ENCODE measurements at places on chromosomes 7 and 10.

- peak; percentile 98 for DNase-seq
Observed at GRCh38 chr10:71773221-71773971, at the start of gene VSIR. VSIR (minus strand) TSS chr10:71773520; CDS start chr10:71773439, 81 bp downstream.

DNA sequence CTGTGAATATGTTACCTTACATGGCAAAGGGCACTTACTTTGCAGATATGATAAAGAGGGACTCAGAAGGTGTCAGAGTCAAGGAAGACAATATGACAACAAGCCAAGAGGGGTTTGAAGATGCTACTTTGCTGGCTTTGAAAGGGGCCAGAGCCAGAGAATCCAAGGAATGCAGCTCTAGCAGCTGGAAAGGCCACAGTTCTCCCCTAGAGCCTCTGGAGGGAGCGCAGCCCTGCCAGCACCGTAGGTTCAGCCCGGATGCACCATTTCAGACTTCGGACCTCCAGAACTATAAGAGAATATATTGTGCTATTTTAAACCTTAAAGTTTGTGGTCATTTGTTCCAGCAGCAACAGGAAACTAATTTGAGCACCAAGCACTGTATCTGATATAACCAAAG, 32.9 kb upstream of the WDR11 start:
- no peak for DNase-seq

DNA sequence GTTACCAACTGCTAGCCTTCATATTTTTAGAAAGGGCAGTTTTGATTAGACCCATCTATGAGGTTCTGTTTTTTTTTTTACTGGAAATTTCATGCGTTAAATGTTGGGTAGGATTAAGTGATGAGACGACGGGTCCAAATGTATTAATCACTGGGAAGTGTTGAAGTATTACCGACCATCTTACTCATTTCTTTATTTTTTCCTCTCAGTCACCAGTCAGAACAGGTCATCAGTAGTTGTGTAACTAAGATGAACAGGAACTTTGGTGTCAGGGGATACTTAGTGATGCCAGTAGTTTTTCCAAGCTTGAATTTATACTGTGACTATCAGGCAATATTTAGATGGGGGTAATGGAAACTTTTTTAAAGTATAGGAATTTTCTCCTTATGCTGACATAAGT, 14.2 kb downstream of the TFAM start:
- DNase-seq: no peak

DNA sequence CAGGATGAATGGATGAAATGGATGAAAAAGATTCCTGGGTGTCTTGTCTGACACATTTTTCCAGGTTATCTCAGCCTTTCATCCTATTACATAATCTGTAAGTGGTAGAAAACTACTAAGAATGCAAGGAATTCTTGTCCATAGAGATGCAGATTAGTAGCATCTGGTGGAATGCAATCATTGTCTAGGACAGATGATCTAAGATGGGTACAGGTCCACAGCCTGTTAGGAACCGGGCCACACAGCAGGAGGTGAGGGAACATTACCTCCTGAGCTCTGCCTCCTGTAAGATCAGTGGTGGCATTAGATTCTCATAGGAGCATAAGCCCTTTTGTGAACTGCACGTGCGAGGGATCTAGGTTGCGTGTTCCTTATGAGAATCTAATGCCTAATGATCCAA, 225.0 kb downstream of the CALN1 start:
- DNase-seq: no peak

GRCh38 chr7:8210845-8211724, 50.9 kb downstream of the ICA1 start:
- DNase-seq: no peak

GRCh38 chr7:128067983-128068382, 36.7 kb upstream of the LRRC4 start:
- no peak for DNase-seq

- DNase-seq: no peak
Observed at GRCh38 chr10:75836064-75836463, 404.6 kb downstream of the LRMDA start.

DNA sequence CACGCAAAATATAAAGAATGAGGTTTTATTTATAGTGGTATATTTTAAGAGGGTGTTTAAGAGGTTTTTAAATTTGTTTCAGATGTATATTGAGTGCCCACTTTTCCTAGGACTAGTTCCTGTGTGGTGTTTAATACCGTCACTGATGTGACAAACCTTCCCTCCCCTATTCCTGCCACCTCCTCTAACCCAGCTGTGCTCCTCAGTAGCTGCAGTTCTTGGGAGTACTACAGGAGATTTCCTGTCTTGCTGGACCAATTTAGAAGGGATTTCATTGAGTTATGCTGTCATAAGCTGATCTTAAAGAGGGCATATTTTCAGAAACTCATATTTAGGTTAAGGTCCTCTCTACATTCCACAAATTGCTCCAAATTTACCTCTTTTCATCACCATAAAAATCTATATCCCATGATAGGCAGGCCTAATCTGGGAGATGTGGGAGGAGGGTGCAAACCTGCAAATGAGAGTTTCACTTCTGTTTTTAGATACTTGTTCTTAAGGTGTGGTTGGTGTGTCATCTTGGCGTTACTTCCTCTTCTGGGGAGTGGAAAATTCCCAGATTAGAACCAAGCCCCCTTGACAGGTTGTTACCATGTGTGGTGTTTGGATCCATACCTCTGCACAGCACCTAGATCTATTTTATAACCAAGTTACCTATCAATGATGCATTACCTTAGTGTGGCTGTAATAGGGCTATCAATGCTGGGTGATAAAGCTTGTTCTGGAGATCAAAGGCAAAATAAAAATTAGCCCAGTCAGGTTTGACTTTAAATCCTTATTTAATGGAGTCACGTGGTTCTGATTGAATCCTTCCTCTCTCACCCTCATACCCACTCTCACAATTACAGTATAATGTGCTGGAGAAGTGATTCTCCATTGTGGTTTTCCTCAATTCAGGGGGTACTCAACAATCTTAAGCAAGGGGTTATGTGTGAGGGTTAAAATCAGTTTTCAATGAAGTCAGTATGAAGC, 141.1 kb downstream of the CDK14 start:
- no peak for DNase-seq

DNA sequence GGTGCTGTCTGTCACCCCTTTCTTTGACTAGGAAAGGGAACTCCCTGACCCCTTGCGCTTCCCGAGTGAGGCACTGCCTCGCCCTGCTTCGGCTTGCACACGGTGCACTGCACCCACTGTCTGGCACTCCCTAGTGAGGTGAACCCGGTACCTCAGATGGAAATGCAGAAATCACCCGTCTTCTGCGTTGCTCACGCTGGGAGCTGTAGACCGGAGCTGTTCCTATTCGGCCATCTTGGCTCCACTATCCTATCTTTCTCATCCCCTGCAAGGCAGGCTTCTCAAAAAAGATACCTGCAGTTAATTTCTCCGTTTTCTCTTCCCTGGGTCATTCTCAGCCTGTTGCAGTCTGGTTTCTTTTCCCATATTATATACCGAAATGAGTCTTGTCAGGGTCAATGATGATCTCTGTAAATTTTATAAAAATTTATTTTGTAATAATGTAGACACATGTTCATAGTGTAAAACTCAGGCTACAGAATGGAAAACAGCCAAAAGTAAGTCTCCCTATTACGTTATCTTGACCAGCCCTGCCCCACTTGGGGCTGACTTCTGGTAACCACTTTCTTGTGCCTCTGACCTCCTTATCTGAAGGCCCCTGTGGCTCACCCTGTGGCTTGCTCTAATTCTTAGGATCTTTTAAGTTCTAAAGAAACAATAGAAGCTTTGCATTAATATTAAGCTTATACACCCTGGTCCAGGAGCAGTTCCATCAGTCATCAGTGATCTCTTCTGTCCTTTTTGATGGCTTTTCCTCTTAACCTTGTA, 20.7 kb downstream of the BLVRA start:
- DNase-seq: no peak

DNA sequence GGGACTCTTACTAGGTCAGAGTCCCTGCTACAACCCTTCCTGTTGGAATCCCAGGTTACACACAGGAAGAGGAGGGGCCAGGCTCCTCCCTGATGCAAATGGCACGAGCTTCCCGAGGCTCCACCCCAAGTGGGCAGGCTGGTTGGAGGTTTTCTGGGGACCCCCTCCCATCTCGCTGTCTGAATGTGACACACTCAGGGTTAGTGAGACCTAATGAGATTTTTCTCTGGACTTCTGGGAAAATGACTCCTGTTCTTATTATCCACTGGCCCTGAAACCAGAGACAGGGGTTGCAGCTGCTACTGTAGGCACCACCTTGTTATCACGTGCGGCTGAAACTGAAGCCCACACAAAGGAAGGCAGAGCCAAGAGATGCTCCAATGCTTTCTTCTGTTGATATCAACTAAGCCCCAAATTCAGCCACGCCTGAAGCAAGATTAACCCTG, 103.3 kb downstream of the FAM107B start:
- DNase-seq: no peak

DNA sequence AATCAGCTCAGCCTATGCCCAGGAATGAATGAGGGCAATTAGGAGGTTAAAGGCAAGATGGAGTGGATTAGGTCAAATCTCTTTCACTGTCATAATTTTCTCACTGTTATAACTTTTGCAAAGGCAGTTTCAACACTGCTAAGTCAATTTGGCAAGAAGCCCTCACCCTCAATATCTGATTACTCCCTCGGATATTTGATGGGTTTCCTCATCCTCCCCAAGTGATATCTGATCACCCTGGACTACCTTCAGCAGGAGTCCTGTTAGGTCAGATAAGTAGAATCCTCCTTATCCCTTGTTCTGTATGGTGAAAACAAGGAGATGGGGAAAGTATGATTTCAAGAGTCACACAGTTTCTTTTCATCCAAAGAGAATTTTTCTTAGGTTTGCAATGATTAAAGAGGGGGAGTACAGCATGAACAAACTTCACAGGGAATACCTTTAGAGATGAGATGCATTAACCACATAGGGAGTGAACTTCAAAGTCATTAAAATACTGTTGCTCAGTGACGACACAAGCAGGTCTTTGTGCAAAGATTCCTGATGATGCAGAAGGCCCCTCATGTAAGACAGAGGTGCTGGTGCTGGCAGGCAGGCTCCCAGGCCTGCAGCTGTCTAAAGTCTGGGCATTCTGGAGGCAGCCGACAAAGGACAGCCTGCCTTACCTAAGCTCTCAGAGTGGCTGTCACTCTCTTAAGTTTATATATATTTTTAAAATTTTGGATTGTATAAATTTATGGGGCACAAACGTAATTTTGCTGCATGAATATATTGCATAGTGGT, 75.4 kb upstream of the POM121L12 start:
- DNase-seq: no peak

DNA sequence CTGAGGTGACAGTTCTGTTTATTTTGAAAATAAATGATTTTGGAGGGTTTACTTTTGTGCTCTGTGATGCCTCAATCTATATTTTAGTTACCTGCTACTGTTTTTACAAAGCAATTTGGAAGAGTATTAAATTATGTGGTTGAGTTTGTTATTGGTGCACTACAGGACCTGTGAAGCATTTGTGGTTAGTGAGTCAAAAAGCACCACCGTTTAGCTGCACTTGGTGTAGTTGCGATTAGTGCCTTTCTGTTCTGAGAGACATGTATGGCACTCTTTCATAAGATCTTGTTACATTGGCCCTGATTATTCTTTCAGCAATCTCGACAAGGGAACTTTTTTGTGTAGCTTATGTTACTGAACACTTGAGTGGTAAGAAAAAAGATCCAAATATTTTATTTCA, 132.2 kb downstream of the BBS9 start:
- DNase-seq: no peak

GRCh38 chr7:130154131-130154500, 51.1 kb downstream of the TMEM209 start:
- no peak for DNase-seq

DNA sequence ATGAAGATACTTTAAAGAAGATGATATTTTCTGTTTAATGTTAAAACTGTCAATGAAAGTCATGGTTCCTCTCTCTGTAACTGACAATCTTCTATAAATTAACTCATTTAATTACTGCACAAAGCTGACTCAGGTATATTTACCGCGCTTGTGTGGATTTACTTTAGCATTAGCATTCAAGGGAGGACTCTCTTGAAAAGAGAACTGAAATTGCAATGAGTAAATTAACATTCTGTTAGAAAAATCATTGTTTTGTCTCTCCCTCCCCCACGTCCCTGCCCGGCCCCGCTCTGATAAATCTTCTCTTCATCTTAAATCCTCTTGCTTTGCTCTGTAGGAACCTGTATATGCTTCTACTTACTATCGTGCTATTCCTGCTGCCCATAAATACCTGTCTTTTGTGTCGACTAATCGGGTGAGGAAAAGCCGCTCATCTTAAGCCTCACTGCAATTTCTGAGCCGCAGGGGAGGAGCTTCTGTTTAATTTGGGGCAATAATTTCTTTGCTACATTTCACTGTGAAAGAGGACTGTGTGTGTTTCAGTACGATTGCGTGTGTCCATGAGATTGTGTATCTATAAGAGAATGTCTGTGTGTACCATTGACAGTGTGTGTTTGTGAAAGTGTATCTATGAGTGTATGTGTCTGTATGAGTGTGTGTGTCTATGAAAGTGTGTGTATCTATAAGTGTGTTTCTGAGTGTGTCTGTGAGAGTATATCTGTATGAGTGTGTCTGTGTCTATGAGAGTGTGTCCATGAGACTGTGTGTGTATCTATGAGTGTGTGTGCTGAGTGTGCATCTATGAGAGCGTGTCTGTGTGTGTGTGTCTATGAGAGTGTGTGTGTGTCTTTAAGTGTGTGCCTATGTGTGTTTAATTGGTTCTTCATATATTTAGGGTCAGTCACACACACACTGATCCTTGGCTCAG, 46.5 kb upstream of the LYZL2 start:
- DNase-seq: no peak

DNA sequence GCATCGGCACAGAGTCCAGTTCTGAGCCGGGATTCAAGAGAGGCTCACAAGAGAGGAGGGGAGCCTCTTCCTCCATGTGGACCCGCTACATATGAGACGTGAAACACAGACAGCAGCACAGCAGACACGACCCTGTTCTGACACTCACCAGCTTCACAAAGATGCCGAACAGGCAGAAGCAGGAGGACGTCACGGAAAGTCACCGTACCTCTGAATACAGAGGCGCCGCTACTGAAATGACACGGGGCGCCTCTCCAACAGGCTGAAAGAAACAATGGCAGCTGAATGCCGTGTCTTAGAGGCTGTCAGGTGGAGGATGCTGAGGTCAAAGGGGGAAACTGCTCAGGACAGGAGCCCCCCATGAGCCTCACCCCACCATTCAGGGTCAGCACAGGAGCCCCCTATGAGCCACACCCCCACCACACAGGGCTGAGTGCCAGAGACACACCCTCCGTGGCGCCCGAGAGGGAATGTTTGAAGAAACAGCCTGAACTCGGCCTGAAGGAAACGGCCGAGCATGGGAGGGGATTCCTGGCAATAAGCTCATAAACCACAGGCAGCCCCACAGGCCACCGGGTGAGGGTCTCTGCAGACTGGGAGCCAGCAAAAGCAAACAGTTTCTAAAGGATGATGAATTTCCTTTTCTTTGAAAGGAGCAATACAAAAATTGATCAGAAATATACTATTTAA, 510.3 kb downstream of the PTPRN2 start:
- DNase-seq: no peak

- DNase-seq: no peak
Observed at GRCh38 chr10:49404321-49404878, 8.5 kb upstream of the DRGX start.
